ENCODE measurements at places on chromosomes 11 and 22. TPM values are rescaled to one million over a fixed set of nuclear protein-coding genes. Genes with fewer than 3 reads are reported as not detected.

IFITM10 gene
- 0.29 TPM for total RNA-seq

- H3K4me3 ChIP-seq, result no peak overlapping the region
- no peak overlapping the region for H3K27ac ChIP-seq
- H3K27me3 ChIP-seq, result no peaks in the 10 kb centered on the region
- peaks cover 39% of the 10 kb centered on the region for H3K4me1 ChIP-seq
These were observed 18.6 kb downstream of the EP300 start for GRCh38 chr22:41110968-41111367.

- peak; percentile 47 for DNase-seq
- no peak overlapping the region for H3K4me3 ChIP-seq
- peaks cover 35% of the 10 kb centered on the region for H3K4me1 ChIP-seq
- no peaks in the 10 kb centered on the region for H3K36me3 ChIP-seq
- H3K27ac ChIP-seq, result no peak overlapping the region
These were observed 44.5 kb downstream of the SC5D start for GRCh38 chr11:121337078-121337477.

DNA sequence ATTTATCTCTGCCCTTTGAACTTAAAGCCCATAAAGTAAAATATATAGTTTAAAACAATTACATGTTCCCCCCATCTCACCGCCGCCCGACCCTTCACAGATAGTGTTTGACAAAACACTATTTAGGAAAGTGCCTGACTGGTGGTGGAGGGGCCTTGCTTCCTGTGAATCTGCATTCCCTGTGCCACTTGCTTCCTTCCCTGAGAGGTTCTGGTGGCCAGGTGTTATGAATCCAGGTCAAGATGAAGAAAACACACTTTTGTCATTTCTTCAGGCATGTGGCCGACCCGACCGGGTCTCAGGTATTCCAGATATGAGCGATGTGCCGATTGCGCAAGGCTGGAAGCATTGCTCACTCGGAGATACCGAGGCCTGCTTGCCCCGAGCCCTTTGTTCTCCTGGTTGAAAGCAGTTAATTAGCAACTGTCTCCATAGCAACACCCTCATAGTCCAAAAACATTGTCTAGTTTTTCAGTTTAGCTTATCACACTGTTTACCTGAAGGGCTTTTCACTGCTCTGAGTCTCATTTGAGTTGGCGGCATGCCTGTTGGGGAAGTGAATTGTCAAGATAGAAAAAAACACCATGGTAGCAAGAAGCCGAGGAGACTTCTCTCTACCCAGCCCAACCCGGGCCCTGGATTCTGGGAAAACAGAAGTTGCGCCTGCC lies 128.3 kb downstream of the TEAD1 start:
- no peaks in the 10 kb centered on the region for H3K36me3 ChIP-seq
- H3K27ac ChIP-seq, result no peak overlapping the region
- DNase-seq, result peak; percentile 54
- no peaks in the 10 kb centered on the region for H3K4me1 ChIP-seq

Measured in activated CD4-positive, alpha-beta memory T cell treated with anti-CD3 and anti-CD28 coated beads for 36 hours (primary cell).